AG08395 (cell line): ENCODE measurements at places on chromosomes 16 and 17.

GRCh38 chr17:81273698-81274470, 21.2 kb downstream of the SLC38A10 start:
- DNase-seq = no peak

- peak; percentile 69 for DNase-seq
Measured at GRCh38 chr17:79789943-79790804, 6.7 kb downstream of the CBX8 start.

- no peak for DNase-seq
Measured at GRCh38 chr16:86971251-86971650, 345.9 kb downstream of the C16orf95 start.

DNA sequence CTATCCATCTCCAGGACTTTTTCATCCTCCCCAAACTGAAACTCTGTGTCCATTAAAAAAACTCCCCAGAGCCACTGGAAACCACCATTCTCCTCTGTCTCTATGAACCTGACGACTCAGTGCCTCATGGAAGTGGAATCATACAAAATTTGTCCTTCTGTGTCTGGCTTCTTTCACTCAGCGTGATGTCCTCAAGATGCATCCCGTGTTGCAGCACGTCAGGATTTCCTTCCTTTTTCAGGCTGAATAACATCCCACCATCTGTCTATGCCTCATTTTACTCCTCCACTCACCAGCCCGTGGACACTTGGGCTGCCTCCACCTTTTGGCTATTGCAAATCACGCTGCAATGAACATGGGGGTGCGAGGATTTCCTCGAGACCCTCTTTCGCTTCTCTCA, 12.6 kb upstream of the ALDH3A1 start:
- no peak for DNase-seq

DNA sequence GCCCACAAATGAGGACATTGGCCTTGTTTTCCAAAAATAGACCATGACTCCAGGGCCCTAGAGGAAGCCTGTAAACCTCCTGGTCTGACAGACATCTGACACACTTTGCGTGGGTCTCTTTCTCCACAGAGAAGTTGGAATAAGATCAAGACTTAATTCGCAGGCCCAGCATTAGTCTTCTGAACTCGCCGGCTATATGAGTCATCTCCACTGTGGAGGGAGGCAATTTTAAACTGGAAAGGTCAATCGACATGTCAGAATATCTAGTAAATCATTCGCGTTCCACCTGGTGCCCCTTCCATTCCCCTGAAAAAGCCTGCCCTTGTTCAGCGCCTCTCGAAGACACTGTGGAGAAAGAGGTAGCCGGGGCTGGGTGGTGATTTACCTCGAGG, 140.1 kb downstream of the CLEC16A start:
- DNase-seq = peak; percentile 68

DNA sequence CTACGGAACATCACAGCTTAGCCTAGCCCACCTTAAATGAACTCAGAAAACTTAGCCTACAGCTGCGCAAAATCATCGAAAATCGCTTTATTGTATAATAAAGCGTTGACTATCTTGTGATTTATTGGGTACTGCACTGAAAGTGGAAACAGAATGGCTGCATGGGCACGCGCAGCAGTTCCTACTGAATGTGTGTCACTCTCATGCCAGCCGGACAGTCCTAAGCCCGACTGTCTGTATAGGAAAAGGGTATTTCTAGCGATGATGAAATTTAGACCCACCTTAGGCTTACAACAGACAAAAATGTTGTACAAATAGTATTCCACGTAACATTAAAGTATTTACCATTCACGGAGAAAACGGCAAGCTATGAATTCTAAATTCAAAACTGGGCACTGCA, 9.3 kb downstream of the FBXO31 start:
- DNase-seq = no peak

DNA sequence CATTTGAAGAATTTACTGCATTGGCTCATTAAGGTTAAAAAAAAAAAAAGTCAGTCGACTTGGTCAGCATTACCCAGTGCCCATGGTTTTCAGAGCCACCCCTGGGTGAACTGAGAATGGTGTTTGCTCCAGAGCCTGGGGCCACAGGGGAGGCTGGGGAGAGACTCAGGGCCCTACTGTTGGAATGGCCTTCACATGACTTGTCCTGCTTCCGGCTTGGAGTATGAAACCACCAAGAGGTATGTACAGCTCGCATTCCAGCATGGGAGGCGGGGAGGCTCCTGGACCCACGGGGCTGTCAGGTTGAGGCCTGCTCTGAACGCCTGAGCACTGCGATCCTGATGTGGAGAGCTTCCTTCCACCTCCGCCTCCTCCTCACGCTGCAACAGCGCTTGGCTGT, 36.8 kb downstream of the MSI2 start:
- no peak for DNase-seq

DNA sequence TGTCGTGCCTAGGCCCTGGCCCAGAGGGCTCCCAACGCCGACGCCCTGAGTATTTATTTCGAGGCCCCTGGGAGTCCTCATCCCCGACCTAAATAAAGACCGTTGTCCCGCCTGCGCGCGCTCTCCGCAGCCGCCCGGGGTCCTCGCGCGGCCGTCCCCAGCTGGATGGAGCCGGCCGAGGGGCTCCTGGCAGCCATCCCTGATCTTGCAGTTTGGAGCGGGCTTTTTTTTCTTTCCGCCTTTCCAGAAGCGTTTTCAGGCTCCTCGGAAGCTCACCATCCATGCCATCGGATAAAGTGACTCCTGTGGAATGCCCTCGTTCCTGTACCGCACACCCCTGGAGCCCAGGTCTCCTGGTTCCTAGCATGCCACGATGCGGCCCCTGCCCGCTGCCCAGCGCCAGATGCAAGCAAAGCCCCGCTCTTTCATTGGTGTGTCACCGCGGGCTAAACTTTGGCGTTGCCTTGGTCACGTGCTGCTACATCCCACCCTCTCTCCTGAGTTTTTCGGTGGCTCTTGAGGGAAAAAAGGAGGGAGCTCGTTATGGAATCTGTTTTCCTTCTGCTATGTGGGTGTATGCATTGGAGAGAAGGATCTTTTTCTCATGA, 716 bp downstream of the TMEM94 start:
- DNase-seq = peak; percentile 50

DNA sequence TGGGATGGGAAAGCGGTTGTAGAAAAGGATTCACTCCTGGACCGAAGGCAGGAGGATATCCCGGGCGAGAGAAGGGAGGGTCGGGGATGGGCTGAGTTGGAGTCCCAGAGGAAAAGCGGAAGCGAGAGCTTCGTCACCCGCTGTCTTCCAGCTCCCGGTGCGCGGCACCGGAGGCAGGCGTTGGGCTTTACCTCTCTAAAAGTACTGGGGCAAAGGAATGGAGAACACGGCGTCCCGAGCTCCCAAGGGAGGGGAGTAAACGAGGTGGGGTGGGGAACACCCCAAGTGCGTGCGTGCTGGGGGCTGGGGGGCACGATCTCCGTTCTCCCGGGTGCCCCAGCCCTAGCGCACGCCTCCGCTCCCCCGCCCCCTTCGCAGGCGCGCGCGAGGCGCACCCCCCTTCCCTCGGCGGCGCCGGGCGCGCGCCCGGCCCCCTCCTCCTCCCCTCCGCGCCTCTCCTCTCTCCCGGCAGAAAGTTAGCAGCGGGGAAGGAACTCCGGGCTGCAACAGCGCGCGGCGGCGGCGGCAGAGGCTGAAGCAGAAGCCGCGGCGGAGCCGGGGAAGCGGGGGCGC, at the start of gene HS3ST4:
TSS of gene HS3ST4 (plus strand) at position 441 of the 573 bp plus-strand sequence.
- DNase-seq = no peak

DNA sequence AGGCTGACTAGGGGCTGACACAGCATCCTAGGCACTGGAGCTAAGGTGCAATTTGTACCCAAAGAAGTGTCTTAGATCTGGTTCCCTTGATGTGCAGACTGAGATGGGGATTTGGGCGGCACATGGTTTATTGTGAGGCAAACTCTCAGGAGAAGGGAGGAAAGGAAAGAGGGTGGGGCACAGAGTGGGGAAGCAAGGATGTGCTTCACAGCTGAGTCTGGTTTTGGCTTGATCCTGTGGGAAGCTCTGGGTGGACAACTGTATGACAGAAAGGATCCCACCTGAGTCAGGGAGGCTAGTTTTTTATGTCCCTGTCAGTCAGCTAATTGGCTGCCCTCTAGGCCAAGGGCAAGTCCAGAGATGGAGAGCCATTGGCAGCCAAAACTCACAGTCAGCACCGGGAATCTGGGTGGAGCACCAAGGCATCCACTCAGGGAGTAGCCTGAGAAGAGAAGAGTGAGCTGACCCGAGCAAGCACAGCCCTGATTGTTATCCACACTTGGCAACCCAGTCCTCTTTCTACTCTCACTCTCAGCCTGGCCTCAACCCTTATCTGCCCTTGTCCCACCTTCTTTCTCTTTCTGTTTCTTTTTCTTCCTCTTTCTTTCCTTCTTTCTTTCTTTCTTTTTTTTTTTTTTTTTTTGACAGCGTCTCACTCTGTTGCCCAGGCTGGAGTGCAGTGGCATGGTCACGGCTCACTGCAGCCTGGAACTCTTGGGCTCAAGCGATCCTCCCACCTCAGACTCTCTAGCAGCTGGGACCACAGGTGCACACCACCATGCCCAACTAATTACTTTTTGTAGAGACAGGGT, 12.0 kb downstream of the ARL4D start:
- no peak for DNase-seq

DNA sequence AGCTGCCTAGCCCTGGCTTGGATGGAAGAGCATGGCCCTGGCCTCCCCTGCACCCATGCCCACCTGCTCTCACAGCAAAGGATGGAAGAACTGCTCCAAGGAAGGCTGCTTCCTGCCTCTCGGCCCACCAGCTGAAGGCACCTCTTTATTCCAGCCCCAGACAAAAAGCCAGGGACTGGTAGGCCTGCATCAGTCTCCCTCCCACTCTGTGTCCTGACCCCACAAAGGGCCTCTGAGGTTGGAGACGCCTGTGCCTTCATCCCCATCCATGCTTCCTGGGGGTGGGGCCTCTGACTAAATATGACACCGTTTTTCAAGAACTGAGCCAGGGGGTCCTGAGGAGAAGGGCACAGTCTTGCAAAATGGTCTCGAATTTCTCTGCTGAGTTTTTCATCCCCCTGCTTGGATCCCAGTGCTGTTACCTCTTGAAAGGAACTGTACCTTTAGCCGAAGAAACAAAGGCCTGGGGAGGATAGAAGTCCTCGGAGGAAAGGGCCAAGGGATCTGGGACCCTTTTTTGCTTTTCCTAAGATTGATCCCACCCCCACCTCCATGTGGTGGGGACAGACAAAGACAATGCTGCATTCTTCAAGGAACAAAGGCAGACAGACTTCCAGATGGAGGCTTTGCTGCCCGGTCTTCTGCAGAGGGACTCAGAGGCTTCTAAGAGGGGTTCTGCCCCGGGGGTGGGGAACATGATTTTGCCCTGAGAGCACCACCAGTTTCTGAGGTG, 5.2 kb downstream of the C17orf50 start:
- no peak for DNase-seq

- no peak for DNase-seq
Measured at GRCh38 chr17:42704490-42704836, 22.1 kb downstream of the CNTNAP1 start.

DNA sequence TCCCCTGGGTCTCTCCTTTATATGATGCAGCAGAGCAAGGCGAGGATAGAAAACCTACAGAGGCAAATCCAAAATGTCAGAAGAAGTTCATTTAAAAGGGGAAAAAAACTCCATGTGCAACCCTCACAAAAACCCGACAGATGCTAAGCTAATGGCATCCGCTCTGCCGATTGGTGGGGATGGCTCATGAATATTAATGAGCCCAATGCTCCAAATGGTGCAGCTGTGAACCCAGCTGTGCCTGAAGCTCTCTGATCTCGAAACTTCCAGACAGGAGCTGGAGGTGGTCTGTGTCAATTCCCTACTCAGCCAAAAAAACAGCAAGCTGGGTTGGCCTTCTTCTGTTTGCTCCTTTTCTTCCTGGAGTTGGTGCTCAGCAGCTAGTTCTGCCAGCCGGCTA, 15.5 kb downstream of the SNX11 start:
- DNase-seq = no peak

- peak; percentile 34 for DNase-seq
Measured at GRCh38 chr16:48317614-48318315, 67.4 kb downstream of the SIAH1 start.

GRCh38 chr17:82920150-82920549, 80.3 kb upstream of the ZNF750 start:
- no peak for DNase-seq

DNA sequence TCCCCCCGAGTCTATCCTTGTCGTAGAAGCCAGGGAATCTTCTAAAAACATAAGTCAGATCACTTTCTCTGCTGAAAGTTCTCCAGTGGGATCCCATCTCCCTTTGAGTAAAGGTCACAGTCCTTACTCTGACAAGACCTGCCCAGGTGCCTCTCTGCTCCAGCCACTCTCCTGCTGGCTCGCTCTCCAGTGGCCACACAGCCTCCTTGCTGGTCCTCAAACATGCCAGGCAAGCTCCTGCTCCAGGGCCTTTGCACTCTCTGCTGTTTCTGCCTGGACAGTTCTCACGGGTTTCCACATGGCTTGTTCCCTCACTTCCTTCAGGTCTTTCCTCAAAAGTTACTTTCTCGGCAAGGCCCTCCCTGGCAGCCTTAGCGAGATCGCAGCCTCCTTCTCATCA, 3.4 kb downstream of the B9D1 start:
- DNase-seq = no peak

DNA sequence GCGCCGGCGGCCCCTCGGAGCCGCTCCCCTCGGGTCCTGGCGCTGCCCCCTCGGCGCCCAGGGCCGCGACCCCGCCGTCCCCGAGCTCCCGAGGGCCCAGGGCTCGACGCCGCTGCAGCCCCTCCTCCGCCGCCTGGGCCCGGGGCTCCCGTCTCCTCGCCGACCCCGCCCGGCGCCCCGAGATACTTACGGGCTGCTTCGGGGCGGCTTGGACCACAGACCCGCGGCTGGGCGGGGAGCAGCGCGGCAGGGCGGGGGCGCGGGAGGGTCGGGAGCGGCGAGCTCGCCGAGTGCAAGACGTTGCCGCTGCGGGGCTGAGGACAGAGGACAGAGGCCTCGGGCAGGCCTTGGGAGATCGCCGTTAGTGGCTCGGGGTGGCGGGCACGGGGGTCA, 290 bp downstream of the TOB1 start:
- DNase-seq = no peak

GRCh38 chr16:46762583-46762982, 14.4 kb upstream of the MYLK3 start:
- no peak for DNase-seq

GRCh38 chr17:76584427-76585032, 1.1 kb downstream of the ST6GALNAC2 start:
- DNase-seq = no peak

DNA sequence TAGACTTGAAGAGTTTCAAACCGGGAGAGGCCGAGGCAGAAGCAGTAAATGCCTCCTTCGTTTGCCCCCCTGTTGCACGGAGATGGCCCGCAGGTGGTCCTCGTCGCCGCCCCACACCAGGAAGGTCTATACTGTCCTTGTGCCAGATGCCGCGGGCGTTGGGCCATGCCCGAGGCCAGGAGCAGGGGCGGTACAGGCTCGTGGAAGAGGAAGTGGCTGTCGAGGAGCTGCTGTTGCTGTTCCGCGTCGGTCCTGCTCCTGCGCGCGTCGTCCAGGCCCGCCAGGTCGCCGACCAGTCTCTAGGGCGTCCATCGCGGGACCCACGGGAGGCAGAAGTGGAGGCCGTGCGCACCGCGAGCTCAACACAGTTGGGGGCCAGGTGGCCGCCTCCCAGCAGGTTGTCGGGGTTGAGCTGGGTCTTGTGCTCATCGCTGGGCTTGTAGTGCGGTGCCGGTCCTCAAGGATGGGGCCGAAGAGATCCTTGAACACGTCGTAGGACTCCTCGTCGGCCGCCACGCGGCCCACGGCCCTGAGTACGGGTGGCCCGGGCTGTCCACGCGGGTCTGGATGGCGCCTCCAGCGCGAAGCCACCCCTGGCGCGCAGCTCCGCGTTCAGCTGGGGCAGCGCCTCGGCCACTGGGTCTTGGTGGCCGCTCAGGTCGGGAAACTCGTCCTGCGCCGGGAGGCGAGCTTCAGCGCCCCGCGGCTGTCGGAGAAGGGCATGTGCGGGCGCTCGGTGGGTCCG, 13.1 kb upstream of the C16orf87 start:
- DNase-seq = no peak

GRCh38 chr17:50681263-50682200, 26.2 kb downstream of the ANKRD40 start:
- DNase-seq = peak; percentile 85
